ENCODE measurements at places on chromosomes 13 and 19.

GRCh38 chr13:103614761-103615160 is 548.5 kb upstream of the SLC10A2 start:
- no peak for DNase-seq

- DNase-seq, result no peak
These were observed 1.1 kb downstream of the UBXN6 start for GRCh38 chr19:4456476-4456842.

DNA sequence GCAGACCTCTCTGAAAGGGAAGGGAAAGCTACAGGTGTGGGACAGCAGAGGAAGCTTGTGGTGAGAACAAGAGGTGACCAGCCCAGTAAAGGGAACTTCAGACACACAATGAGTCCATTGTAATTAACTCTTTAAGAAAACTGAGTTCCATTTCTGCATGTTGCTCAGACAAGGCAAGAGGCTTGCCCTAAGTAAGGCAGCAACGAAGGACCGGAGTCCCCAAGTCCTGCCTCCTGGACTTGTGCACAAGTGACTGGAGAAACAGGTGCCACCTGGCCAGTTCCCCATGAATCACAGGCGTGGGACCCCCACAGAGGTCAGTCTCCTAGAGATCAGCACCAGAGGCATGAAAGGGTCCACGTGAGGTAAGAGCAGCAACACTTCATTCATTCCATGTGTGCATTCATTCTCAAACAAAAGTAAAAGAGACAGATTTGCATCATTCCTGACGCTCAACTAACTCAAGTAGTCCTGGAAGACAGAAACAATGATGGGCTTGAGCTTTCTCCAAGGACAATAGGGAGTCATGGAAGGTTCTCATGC is 14.7 kb upstream of the SIGLEC6 start:
- no peak for DNase-seq

- no peak for DNase-seq
These were observed 1661.6 kb downstream of the SLITRK1 start for GRCh38 chr13:82220641-82221040.

- DNase-seq, result no peak
These were observed 5.1 kb upstream of the USP12 start for GRCh38 chr13:27176470-27177410.

All from amygdala (tissue), 56 donors.